ENCODE measurements at places on chromosomes 16 and 17.

DNA sequence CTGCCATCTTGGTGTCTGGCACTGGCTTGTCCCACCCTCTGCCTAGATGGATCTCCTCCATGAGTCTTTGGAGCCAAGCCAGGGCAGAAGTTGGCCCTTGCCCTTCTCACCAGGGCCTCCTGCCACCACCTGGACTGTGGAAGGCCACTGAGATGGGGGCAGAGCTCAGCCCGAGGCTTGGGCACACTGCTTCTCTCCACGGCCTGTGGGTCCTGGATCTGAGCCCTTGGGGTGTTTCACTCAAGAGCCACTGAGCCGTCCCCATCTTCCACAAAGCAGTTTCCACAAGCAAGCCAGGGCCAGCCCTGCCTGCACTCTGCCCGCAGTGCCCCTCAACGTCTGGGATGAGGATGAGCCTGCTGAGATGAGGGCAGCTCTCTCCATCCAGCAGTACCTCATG, 16.7 kb upstream of the CD300A start:
- no peak for DNase-seq

DNA sequence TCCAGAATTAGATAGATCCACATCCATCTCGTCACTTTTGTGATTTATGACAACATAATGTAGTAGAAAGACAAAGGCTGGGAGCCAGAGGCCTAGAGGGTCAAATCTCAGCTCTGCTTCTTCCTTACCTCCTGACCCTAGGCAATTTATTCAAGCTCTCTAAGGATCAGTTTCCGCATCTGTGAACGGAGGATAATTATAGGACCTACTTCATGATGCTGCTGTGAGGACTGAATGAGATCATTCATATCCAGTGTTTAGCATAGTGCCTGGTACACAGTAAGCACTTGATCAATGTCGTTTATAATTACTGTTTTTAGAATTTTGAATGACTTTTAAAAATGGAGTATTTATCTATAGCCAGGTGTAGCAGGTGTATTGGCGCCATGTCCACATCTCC, 128.4 kb downstream of the SHISA9 start:
- no peak for DNase-seq

DNA sequence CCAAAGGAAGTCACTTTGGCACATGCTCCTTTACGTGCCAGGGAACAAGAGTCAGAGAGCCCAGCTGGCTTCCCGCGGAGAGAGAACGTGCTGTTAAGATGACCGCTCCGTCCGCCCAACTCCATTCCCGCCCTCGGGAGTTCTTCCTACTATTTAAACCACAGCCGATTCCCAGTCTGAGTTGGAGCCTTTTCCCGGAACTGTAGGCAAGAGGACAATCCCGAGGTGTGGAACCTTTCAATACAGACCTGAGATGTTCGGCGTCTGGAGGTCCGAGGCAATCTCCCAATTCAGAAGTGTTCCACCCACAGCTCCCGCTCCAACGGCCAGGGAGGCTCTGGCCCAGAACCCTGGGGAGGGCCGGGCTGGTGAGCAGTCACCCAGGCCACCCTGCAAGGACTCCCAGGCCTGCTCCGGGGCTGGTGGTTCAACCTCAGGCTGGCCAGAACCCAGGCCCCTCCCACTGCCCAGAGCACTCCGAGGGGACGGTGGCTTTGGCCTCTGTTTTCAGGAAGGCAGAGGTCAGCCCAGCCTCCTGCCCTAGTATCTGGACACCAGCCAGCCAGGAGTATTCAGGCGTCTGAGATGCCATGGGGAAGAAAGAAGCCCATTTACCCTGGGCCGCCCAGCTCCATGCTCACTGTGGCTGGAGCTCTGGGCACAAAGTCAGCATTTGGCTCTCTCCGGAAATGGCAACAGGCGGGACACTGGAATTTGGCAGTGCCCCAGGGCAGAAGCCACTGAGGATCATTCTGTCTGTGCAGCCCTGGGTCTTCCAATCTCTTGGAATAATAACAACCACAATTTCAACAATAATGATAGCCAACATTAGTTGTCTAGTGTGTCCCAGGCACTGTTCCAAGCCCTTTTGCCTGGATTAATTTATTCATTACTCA, 21.4 kb downstream of the EMP2 start:
- DNase-seq = peak; percentile 87

- DNase-seq = no peak
These were observed 12.5 kb downstream of the TLCD2 start for GRCh38 chr17:1697681-1698080.

GRCh38 chr17:61310590-61310989, 89.1 kb upstream of the TBX2 start:
- DNase-seq = peak; percentile 25

GRCh38 chr17:3641717-3642486, 5.3 kb downstream of the CTNS start:
- no peak for DNase-seq

DNA sequence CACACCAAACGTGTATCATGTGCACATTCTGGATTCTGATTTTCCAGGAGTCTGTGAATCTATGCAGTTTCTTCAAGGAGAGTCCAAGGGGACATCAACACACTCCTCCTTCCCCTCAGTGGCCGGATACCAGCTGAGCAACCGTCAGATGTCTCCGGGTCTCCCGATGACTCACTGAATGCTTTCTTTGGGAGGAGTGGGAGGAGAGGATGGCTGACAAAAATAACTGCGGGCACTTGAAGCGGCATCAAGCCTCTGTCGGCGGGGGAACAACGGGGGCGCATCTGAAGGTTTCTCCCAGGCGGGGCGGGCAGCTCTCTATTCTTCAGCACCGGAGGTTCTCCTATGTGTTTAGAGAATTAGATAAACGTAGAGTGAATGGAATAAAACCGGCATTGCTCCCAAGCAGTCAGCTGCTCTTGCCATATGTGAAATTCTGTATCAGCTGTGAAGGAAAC, 24.6 kb upstream of the LRRC75A start:
- DNase-seq = peak; percentile 78

DNA sequence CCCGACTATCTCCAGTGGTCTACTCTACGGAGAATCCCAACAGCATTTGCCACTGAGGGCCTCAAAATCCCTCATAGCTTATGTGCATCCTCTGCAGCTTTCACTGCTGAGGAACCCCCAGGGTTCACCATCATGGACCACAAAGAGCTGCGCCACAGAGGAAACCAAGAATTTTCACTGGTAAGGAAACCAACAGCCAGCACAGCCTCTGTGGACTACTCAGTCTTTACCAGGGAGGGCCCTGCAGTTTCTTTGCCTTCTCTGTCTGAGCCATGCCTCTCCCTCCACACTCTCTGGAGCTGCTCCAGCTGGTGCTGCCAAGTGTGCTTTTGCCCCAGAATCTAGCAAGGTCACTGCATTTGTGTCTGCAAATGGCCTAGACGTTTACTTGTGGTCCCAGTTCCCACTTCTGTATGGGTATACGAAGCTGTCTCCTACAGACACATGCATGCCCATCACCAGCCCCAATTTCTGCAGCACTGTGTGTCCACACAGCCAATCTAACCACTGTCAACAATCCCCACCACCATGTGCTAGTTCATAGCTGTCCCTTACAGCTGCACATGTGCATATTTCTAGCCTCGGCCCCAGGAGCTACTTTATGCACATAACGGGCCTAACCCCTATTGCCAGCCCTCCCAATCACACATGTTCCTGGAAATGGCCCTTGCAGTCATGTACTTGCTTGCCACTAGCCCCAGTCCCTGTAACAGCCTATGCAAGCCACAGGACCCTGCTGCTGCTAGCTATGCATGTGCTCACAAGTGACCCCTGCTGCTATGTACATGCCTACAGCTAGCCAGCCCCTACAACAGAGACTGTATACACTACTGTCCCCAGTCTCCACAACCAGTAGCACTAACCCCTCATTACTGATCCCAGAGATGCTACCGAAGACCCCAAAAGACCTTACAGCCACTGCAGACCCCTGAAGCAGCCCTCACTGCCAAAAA, 1437.4 kb downstream of the CDH11 start:
- DNase-seq = no peak

- DNase-seq = no peak
These were observed 18.9 kb upstream of the TBX21 start for GRCh38 chr17:47713980-47714700.

DNA sequence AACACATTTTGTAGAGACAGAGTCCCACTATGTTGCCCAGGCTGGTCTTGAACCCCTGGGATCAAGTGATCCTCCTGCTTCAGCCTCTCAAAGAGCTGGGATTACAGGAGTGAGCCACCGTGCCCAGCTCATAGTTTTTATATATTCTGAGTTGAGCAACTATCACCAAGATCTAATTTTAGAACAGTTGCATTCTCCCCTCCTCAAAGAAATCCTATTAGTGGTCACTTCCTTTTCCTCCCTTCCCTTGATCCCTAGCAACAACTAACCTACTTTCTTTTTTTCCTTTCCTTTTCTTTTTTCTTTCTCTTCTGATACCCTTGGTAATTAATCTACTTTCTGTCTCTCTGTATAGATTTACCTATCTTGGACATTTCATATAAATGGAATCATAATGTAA, 61.5 kb upstream of the B4GALNT2 start:
- DNase-seq = no peak

DNA sequence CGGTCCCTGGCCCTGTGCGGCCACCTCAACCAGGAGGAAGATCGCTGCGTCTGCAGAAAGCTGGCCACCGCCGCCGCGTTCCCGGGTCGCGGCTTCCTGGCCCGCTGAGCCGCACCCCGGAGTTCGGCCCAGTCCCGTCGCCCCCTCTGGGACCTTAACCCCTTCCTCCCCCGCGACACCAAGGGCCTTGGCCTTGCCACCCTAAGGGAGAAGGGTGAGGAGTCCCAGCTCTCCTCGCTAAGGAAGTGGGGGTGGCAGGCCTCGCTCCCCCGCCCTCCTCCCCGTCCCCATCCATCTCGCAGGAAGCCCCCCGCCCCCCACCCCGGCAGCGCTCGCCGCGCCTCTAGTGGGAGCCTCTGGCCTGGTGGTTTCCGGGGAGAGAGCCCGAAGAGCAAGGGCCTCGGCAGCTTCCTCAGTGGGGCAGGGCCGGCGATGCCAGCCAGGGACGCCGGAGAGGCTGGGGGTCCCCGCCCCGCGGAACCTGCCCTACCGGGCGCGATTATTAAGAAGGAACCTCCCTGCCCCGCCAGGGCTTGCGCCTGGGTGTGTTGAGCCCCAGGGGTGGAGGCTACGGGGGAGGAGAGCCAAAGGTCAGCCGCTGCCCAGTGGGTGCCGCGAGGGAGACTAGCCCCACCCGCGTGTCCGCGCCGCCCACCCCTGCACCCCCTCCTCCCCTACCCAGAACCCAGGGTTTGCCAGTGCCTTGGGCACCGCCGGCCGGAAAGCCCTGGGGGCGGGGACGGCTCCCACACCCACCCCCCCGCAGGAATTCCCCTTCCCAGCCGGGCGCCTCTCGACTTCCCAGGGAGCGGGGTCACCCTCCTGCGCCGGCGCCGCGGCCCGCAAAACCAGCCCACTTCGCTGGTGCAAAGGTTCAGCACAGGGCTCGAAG, 6.8 kb downstream of the CBX4 start:
- DNase-seq = no peak

- no peak for DNase-seq
These were observed 132.5 kb upstream of the PLCG2 start for GRCh38 chr16:81646561-81646960.

GRCh38 chr16:5504064-5504781, 406.6 kb upstream of the EEF2KMT start:
- no peak for DNase-seq

- DNase-seq = no peak
These were observed 17.1 kb upstream of the CCR7 start for GRCh38 chr17:40582328-40582901.

DNA sequence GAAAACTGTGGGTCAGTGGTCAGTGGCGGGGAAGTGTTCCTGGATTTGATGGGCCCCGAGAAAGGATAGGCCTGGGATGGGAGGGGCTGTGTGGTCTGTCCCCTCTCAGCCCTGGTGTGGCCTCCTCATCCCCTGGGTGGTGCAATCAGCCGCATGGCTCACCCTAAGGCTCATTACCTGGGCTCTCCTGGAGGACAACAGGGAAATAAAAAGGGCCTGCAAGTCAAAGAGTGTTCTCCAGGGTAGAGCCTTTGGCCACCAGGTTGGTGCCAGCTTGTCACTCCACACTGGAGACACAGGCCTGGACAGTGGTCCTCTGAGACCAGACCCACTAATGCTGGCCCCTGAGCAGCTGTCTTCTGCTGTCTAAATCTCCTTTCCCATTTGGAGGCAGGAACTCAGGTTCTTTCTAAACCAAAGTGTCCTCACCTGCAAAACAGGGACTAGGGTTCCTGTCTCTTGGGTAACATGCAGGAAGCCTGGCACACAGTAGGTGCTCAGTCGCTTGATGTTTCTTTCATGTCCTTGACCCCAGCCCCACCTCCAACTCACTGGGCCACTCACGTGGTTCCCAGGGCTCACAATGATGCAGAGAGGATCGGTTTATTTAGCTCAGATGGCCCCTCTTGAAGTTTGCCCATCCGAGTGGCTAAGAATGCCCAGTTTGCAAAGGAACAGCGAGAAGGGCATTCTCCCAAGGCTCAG, 2.4 kb downstream of the NDRG4 start:
- no peak for DNase-seq

GRCh38 chr17:61420745-61421398, 21.2 kb downstream of the TBX2 start:
- DNase-seq = no peak

GRCh38 chr16:87527055-87527724, 34.4 kb upstream of the ZCCHC14 start:
- DNase-seq = no peak

DNA sequence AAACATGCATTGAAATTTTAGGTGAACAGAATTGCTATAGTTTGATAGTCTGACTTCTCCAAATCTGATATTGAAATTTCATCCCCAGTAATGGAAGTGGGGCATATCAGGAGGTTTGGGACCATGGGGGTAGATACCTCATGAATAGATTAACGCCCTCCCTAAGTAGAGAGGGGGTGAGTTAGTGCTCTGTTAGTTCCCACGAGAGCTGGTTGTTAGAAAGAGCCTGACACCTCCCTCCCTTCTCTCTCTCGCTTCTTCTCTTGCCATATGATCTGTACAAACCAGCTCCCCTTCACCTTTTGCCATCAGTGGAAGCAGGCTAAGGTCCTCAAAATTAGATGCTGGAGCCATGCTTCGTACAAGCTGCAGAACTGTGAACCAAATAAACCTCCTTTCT, 78.8 kb downstream of the BRIP1 start:
- no peak for DNase-seq

DNA sequence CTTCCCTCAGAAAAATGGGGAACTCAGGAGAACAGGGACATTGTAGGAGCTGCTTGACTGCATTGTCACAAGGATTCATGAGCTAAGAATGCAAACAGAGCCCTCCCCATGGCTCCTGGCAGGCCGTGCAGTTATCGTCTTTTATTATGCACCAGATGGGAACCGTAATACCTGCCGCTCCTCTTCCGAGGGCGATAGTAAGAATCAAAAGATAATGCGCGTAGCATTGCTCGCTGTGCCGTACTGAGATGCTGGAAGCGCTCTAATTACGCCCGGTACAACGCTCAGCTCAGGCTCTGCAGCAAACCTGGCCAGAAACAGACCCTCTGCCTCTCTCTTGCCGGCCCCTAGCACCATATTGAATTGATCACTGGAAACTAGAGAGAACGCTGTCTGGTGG, 87.1 kb upstream of the PLCG2 start:
- DNase-seq = no peak

Measured in AG20443 (cell line).